ENCODE measurements at places on chromosomes 12 and 14.

DNA sequence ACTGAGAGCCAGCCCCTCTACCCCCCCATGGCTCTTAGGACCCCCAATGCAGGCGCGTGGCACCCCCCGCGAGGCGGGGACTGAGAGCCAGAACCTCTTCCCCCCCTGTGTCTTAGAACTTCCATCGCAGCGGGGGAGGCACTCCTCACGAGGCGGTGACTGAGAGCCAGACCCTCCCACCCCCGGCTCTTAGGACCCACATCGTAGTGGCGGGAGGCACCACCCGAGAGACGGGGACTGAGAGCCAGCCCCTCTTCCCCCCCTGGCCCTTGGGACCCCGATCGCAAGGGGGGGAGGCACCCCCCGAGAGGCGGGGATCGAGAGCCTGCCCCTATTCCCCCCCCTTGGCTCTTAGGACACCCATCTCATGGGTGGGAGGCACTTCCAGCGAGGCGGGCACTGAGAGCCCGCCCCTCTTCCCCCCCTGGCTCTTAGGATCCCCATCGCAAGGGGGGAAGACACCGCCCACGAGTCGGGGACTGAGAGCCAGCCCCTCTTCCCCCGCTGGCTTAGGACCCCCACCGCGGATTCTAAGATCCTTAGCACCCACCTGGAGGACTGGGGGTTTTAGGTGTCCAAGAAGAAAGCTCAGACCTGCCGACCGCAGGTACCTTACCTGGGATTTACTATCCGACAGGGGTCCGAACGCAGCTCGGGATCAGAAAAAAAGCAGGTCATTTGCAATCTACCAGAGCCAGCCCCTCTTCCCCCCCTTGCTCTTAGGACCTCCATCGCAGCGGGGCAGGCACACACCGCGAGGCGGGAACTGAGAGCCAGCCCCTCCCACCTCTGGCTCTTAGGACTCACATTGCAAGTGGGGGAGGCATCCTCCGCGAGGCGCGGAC, 44.9 kb downstream of the DDX11 start:
- DNase-seq: peak; percentile 37

DNA sequence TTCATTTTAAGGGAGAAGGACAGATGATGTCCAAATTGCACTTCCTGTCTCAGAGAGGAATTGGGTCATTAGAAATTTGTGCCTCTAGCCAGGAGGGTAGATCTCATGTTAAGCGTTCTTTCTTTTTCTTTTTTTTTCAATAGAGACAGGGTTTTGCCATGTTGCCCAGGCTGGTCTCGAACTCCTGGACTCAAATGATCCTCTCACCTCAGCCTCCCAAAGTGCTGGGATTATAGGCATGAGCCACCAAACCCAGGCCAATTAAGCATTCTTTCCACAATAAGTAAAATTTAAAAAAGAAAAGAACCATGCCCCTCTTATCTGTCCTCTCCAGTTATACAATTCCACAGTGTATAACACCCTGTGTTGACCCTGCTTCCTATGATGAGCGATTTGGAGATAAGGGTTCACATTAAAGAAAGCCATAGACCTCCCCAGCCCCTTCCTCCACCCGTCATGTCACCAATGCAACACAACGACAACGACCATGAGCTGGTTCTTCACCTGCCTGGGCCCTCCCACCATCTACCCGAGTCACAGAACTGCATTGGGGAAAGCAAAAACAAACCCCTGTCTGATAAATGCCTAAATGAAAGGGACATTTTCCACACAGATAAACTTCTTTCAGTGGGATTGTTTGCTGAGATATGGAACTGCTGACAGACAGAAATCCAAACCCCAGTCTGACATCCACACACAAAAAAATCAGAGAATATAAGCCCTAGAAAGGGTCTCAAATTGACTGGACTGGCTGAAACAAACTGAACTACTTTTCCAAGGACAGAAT, 37.3 kb downstream of the SSH1 start:
- DNase-seq: no peak

DNA sequence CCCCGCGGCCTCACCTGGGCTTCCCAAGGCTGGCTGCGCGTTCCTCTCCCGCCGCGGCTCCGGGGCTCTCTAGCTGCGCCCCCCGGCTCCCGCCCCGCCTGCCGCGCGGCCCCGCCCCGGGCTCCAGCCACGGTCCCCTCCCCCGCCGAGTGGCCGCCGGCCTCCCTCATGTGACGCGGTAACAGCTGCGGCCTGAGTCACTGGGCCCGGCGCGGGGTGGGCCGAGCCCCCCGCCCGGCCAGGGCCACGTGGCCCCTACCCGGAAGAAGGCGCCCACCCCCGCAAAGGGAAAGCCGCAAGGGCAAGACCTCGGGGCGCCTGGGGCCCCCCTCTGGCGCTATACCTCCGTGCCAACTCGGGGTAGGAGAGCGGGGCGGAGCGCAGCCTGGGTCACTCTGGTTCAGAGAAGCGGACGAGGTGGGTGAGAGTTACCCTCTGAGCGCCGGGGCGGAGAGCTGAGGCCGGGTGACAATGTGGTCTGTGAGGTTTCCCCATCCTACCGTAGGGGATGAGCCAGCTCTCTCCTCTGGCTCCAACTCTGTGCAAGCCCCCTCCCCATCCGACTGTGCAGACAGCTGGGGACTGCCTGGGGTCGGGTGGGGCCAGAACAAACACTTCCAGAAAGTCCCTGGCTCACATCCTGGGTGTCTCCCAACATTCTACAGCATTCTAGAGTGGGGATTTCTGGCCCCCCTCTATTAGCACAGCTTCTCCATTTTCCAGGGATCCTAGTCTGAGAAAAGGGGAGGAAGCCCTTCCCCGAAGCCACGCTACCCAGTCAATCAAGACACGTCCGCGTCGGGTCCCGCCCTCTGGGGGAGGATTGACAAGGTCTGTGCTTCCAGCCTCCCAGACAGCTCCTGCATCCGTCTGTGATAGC, at the start of gene CD63:
TSS of gene CD63 (minus strand) at position 71 of the 880 bp plus-strand sequence. CDS start 668 bp downstream, outside the sequence.
- peak; percentile 96 for DNase-seq

DNA sequence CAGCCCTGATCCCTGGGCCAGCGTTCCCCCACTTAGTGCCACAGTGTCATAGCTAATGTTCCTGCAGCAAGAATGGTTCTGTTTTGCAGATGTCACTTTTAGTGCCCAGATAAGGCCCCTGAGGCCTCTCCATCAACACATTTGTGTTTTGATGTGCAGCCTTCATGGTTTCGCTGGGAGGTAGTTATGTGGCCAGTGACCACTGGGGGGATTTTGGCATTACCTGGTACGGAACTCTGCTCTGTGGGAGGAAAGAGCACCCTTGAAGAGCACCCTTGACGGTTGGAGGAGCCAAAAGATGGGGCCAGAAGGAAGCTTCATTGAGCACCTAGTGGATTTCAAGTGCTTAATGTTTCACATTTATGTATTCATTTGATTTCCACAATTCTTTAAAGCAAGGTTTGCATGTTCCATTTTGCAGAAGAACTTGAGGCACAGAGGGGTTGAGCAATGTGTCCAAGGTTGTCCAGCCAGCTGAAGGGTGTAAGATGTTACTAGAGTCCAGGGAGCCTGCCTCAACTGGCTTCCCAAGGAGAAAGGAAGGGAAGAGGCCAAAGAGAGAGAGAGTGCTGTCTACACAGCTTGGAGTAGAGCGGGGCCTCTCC, 13.0 kb downstream of the SERPINA11 start:
- DNase-seq: no peak

DNA sequence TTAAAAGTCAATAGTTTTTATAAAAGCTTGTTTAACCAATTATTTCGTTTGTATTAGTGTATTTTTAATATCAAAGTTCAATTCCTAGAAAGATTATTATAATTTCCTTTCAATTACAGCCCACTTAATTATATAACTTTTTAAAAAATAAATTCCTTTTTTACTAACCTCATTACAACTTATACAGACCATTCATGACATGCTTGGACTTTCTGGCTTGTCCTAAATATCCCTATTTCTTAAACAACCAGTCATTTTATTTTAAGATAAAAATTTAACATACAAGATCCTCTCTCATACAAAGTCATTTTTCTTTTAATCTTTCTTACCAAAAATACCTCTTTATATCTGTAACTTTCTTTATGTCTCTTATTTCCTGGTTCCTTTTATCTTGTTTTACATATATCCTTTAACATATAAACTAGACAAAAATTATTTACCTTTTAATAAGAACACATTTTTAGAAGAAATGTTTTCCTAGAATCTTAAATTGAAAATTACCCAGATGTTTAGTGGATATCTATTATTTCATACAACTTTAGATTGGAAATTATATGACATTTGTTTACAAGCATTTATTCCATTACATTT, 10.4 kb upstream of the TMEM263 start:
- DNase-seq: no peak

- no peak for DNase-seq
Measured at GRCh38 chr12:109988903-109989302, 7.3 kb downstream of the GIT2 start.

DNA sequence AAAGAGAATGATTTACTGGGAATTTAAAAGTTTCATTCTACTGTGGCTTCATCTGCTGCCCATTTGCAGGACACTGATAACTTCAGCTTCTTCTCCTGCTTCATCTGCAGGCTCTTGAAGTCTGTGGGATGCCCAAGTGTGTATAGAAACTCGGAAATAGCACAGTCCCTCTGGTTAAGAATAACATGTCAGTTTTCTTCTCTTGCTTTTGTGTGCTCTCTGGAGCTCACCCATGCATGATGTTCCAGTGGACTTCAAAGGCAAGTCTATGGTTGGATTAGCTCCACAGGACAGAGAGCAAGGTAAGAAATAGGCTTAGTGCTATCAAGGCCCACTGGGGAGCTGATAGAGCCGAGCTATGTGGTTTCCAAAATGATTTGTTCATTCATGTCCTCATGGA, 13.7 kb downstream of the RMST start:
- DNase-seq: no peak

DNA sequence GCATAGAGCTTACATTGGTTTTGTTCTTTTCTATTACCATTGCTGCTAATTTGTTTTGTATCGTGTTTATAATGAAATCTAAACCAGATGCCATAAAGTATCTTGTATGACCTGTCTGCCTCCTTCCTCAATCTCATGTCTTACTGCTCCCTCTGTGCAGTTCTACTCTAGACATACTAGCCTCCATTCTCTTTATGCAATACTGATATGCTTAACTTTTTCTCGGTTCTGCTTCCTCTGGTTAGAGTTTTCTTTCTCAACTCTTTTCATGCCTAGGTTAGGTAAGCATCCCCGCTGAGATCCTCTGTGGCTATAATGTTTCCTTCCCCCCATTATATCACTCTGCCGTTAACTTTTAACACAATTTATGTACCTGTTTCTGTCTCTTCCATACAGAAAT, 852.3 kb downstream of the TRHDE start:
- no peak for DNase-seq
